ENCODE measurements at places on chromosomes 1 and 21.

DNA sequence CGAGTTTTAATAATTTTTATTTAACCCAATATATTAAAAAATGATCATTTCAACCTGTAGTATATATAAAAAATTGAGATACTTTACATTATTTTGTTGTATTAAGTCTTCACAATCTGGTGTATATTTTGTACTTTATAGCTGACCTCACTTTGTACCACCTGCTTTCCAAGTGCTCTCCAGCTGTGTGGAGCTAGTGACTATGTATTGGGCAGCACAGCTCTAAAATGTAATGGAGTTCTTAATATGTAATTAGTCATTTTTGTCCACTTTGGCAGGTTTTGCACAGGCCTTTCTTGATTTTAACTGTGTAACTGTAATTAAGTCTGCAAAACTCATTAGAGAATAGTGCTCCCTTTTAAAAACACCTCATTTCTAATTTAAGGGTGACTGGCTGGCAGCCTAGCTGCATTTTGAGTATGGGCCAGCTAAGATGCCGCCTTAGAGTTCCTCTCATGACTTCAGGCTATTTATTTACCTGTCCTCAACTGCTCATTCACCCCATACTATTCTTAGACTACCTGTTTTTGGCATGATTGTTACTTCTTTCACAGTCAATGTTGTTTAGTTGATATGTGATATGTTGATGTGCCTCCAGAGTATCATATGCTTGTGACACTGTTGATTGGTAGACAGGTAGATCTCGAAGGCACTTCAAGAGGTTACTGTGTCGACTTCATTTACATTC is 43.2 kb downstream of the ZYG11B start:
- DNase-seq = no peak

DNA sequence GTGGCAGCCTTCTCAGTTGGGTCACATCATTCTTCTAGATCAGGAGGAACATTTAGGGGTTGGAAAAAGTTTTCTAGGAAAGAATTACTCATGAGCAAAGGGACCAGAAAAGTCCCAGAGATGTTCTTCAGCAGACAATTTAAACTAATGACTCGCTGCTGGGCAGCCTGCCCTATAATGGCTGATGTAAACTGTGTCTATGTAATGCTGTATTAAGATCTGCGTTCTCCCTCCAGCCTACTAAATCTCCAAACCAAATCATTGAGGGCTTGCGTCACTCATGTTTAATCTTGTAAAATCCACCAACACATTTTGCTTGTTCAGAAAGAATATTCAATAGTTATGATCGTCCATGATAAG is 92.1 kb downstream of the LRRC8C start:
- peak; percentile 72 for DNase-seq

GRCh38 chr1:40381268-40382107 is 8.0 kb downstream of the SMAP2 start:
- no peak for DNase-seq

GRCh38 chr1:48190881-48191280 is 31.6 kb upstream of the SLC5A9 start:
- no peak for DNase-seq

DNA sequence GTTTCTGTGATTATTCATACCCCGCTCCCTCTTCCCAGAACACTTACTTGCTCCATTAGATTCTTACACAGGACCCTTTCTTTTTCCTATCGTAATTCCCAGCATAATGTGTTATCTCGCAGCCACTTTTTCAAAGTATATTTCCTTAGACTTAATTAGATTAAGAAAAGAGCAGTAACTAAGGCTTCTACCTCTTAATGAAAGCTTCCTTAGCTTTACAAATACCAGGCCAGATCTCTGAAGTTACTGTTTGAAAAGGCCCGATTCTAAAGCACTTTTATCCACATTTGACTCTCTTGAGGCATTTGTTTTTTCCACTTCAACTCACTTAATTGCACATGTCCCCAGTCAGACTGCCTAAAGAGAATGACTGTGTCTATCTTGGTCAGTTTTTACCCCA is 1264.3 kb upstream of the ADGRL2 start:
- DNase-seq = no peak

DNA sequence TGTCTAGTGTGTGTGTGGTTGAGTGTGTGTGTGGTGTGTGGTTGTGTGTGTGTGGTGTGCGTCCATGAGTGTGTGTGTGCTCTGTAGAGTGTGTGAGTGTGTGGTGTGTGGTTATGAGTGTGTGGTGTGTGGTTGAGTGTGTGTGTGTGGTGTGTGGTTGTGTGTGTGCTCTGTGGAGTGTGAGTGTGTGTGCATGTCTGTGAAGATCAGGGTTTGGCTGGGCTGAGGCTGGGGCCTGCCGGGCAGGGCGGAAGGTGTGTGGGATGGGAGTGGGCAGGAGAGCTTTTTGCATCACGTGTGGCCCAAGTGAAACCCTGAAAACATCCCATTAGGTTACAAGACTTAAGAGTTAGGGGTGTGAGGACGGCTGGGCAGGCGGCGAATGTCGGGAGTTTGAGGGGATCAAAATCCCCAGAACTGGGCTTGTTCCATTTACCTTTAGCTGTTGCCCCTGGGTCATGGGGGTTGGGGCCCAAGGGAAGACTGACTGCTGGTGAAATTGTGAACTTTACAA is 2.9 kb upstream of the FCMR start:
- DNase-seq = no peak

GRCh38 chr1:201631037-201631436 is 92.1 kb downstream of the NAV1 start:
- DNase-seq = no peak

DNA sequence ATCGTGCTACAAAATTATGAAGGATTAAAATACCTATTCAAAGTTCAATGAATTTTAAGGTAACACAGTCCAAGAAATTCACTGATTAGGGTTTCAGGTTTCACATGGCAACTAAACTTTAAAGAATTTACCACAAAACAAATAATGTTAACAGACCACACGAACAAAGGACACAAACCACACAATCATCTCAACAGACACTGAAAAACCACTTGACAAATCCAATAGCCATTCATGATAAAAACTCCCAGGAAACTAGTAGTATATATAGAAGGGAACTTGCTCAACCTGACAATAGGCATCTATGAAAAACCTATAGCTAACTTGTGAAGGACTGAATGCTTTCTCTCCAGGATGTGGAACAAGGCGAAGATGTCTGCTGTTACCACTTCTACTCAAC is 21.1 kb upstream of the SH2D5 start:
- no peak for DNase-seq

DNA sequence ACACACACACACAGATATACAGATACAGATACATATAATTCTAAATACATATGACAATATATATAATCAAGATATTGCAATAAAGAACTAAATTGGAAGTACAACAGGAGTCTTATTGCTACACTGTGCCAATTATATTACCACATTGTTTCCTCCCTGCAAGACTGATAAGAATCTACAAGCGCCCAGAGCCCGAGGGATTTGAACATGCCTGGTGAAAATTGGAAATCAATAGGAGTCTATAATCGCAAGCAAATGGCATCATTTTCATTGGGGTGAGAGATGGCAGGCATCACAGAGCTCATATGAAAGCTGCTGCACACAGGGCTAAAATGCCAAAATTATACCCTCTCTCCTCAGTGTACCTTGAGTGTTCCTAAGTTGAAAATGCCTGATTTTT is 152.9 kb upstream of the PTBP2 start:
- no peak for DNase-seq

GRCh38 chr1:213331631-213332175 is 280.7 kb downstream of the RPS6KC1 start:
- DNase-seq = no peak

DNA sequence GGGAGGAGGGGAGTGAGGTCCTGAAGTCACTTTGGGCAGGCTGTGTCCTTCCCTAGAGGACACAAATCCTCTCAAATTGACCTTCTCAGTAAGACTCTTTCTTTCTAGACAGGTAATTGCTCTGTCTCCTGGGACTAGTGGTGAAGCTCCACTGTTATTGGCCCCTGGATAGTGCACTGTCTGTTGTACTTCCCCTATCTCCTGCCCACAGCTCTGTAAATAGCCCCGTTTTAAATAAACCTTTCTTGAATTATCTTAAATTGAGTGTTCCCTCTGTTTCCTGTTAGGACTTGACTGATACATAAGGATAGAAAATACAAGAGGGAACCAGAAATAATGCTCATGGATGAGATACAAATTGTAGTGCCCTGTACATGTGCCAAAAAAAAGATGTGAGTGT is 229.5 kb upstream of the USP24 start:
- DNase-seq = no peak

All from AG08396 (cell line).